ENCODE measurements at places on chromosomes 3 and 15. TPM values are rescaled to one million over a fixed set of nuclear protein-coding genes. Genes with fewer than 3 reads are reported as not detected.
A peak's percentile ranks its signal among the peaks of the same experiment; 100 is the strongest.

NOP10 gene
- 216 TPM for total RNA-seq

B3GALNT1 gene
- total RNA-seq = 9.6 TPM

CHL1 gene
- total RNA-seq = not detected

BBX gene
- total RNA-seq = 55.6 TPM

UBXN7 gene
- total RNA-seq = 67.0 TPM

NR1I2 gene
- total RNA-seq = 0.07 TPM

SCAMP2 gene
- 55.8 TPM for total RNA-seq

P2RY1 gene
- total RNA-seq = 1.7 TPM

SCAMP5 gene
- 6.2 TPM for total RNA-seq

DNA sequence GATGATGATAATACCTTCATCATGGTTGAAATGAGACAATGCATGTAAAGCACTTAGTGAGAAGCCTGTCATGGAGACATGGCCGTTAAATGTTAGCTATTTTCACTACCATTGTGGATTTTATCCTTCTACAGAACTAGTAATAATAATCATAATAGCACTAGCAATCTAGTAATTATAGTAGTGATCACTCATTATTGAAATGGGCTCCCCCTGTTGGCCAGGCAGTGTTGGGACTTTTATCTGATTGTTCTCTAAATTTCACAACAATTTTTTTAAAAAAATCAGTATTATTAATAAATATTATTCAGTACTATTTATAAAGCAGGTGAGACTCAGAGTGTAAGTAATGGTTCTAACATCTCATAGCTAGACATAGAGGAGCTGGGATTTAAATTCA is 396.3 kb downstream of the IL5RA start:
- H3K27ac ChIP-seq = no peak overlapping the region
- DNase-seq = no peak

- no peaks in the 10 kb centered on the region for H3K27me3 ChIP-seq
- no peak for DNase-seq
- H3K4me3 ChIP-seq = no peak overlapping the region
- no peak overlapping the region for H3K27ac ChIP-seq
Measured at GRCh38 chr15:64844576-64845145, 2.9 kb downstream of the PLEKHO2 start.

- no peak overlapping the region for H3K4me3 ChIP-seq
- H3K27ac ChIP-seq = no peak overlapping the region
- no peaks in the 10 kb centered on the region for H3K27me3 ChIP-seq
- H3K36me3 ChIP-seq = no peaks in the 10 kb centered on the region
Measured at GRCh38 chr3:67083277-67083676, 85.2 kb downstream of the KBTBD8 start.

DNA sequence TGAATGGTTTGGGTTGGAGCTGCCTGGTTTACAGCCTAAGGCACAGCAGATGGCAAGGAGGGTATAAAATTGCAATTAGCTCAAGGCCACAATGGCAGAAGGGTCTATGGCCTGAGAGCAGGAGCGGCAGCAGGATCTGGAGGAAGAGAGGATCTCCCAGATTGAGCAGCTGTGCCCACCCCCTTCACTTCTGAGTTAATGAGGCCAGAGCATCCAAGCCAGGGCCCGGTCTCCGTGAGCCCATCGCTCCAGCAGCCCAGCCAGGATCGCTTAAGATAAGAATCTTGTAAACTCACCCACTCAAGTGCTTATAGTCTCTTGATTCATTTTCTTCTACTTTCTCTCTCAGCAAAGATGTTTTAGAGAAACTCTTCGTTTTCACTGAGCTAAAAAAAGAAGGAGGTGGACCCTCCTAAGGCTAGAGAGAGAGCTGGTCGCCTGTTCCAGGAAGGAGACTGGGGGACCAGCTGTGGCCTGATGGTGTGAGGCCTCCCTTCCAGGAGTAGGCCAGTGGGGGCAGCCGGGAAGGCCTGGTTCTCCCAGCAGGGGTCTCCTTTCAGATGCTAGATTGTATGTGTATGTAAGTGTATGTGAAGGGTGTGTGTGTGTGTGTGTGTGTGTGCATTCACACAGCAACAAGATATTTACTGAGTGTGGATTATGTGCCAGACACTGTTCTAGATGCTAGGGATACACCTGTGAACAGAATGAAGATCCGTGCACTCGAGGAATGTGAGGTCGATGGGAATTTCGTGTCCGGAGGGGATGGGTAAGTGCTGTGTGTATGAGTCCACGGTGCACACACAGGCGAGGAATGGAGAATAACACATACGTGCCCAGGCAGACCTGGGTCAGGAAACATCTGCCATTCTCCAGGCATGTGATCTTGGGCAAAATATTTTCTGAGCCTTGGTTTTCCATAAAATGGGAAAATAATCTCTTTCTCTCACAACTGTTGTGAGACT is 18.6 kb downstream of the MAGEF1 start:
- 0 out of 2 replicates have a peak, but pooled peaks cover 3% of the 10 kb centered on the region for H3K27me3 ChIP-seq
- H3K27ac ChIP-seq = no peak overlapping the region
- H3K4me1 ChIP-seq = peaks cover 11% of the 10 kb centered on the region
- no peaks in the 10 kb centered on the region for H3K36me3 ChIP-seq
- no peak for DNase-seq

- H3K4me1 ChIP-seq = no peaks in the 10 kb centered on the region
- H3K36me3 ChIP-seq = no peaks in the 10 kb centered on the region
- DNase-seq = no peak
- H3K27ac ChIP-seq = no peak overlapping the region
- H3K27me3 ChIP-seq = no peaks in the 10 kb centered on the region
- no peak overlapping the region for H3K4me3 ChIP-seq
Measured at GRCh38 chr3:191236646-191237045, 37.6 kb downstream of the OSTN start.

- no peaks in the 10 kb centered on the region for H3K27me3 ChIP-seq
- H3K4me1 ChIP-seq = no peaks in the 10 kb centered on the region
- H3K36me3 ChIP-seq = no peaks in the 10 kb centered on the region
- DNase-seq = peak; percentile 42
Measured at GRCh38 chr3:58824285-58824684, 157.7 kb upstream of the FAM3D start.

- DNase-seq = no peak
- H3K36me3 ChIP-seq = peaks cover 20% of the 10 kb centered on the region
- H3K4me1 ChIP-seq = no peaks in the 10 kb centered on the region
- H3K27ac ChIP-seq = no peak overlapping the region
- H3K27me3 ChIP-seq = no peaks in the 10 kb centered on the region
Measured at GRCh38 chr3:49279376-49279775, 2.3 kb upstream of the C3orf62 start.

- no peaks in the 10 kb centered on the region for H3K36me3 ChIP-seq
- no peaks in the 10 kb centered on the region for H3K4me1 ChIP-seq
- no peaks in the 10 kb centered on the region for H3K27me3 ChIP-seq
- H3K4me3 ChIP-seq = no peak overlapping the region
Measured at GRCh38 chr3:157387708-157388435, 48.8 kb upstream of the PTX3 start.

DNA sequence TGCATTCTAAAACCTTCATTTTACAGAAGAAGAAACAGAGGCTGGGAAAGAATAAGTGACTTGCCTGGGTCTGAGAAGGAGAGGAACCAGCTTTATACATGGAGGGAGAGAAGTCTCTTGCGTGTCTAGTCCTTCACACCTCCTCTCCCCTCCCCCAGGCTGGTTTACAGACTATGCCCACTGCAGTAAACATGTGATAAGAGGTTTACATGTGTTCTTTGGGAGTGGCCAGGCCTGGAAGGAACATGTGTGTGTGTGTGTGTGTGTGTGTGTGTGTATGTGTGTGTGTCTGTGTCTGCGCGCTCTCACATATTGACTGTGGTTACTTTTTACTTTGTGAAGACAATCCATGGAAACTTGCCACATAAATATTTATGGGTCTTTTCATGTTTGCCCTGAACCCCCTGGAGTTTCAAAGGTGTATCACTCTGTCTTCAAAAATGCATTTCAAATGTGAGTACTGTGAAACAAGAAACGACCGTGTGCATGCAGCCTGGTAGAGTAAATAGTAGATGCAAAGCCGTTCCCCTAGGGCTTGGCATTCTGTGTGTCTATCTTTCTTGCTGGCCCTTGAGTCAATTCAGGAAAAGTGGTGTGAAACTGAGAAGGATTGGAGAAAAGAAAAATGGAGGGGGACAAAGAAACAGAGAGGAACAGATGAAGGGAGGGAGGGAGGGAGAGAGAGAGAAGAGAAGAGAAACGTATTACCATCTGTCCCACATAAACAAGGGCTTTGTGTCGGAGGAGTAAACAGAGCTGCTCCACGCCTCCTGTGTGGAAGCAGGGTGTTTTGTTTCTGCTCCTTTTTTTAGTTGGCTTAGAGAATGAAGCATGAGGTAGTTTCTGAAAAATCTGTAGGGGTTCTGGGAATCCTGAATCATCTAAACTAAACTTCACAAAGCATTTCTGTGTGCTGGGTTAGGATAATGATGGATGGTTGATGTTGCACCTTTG is 51.7 kb downstream of the CLDN11 start:
- H3K27me3 ChIP-seq = no peaks in the 10 kb centered on the region
- H3K36me3 ChIP-seq = no peaks in the 10 kb centered on the region
- no peak overlapping the region for H3K27ac ChIP-seq
- no peaks in the 10 kb centered on the region for H3K4me1 ChIP-seq
- no peak overlapping the region for H3K4me3 ChIP-seq

- H3K4me1 ChIP-seq = no peaks in the 10 kb centered on the region
- H3K4me3 ChIP-seq = no peak overlapping the region
- no peaks in the 10 kb centered on the region for H3K36me3 ChIP-seq
Measured at GRCh38 chr3:127140501-127141460, 52.1 kb upstream of the PRR23E start.

- H3K36me3 ChIP-seq = no peaks in the 10 kb centered on the region
- no peak for DNase-seq
- no peak overlapping the region for H3K27ac ChIP-seq
- H3K4me1 ChIP-seq = peaks cover 17% of the 10 kb centered on the region
Measured at GRCh38 chr15:98650417-98651035, 2.2 kb downstream of the IGF1R start.

GRCh38 chr3:112582244-112582874 is 20.5 kb downstream of the SLC35A5 start:
- H3K4me3 ChIP-seq = no peak overlapping the region
- H3K4me1 ChIP-seq = no peaks in the 10 kb centered on the region
- H3K27ac ChIP-seq = no peak overlapping the region
- 0 out of 2 replicates have a peak, but pooled peaks cover 5% of the 10 kb centered on the region for H3K36me3 ChIP-seq
- peak; percentile 34 for DNase-seq

DNA sequence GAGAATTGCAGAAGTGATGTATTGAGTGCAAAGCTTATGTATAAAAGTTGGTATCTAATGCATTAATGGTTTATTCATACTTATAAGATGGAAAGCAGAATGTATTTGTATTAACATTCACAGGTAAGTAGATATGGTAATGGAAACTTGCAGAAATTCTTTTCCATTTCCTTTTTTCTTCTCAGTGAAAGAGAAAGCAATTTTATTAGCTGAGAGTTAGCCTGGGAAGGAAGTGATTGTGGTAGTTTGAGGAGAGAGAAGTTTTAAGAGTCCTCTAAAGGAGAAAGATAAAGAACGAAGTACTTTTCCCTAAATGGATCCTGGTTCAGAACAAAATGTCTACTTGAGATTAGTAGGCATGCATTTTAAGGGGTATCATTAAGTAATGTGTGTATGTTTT is 60.1 kb upstream of the OSTN start:
- no peak overlapping the region for H3K27ac ChIP-seq
- H3K4me3 ChIP-seq = no peak overlapping the region
- no peak for DNase-seq
- no peaks in the 10 kb centered on the region for H3K27me3 ChIP-seq
- H3K36me3 ChIP-seq = no peaks in the 10 kb centered on the region

GRCh38 chr3:194548346-194549321 is 61.8 kb upstream of the ATP13A3 start:
- no peaks in the 10 kb centered on the region for H3K4me1 ChIP-seq
- no peaks in the 10 kb centered on the region for H3K36me3 ChIP-seq
- H3K27ac ChIP-seq = no peak overlapping the region
- no peaks in the 10 kb centered on the region for H3K27me3 ChIP-seq

DNA sequence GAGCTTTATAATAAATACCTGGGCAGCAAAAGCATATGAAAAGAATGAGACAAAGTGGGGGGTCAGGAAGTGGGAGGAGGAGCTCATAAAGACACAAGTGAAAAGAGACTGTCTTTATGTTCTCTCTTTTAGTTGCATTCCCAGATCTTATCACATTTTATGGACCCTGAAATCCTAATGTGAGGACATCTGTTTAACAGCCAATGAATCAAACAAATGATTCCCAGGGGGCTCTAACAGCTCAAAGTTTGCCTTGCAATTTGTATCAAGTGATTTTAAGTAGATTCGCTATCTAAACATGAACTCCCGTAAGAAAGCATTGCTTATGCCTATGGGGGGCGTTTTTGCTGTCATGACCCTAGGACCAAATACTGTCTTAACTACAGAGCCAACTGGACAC is 332.3 kb upstream of the CNTN4 start:
- no peaks in the 10 kb centered on the region for H3K36me3 ChIP-seq
- no peaks in the 10 kb centered on the region for H3K4me1 ChIP-seq
- H3K27ac ChIP-seq = no peak overlapping the region
- no peaks in the 10 kb centered on the region for H3K27me3 ChIP-seq
- no peak for DNase-seq

GRCh38 chr15:93024293-93024692 is 64.7 kb downstream of the RGMA start:
- no peaks in the 10 kb centered on the region for H3K4me1 ChIP-seq
- no peak for DNase-seq
- no peak overlapping the region for H3K4me3 ChIP-seq
- H3K27ac ChIP-seq = no peak overlapping the region

- no peak for DNase-seq
- H3K4me3 ChIP-seq = no peak overlapping the region
- no peaks in the 10 kb centered on the region for H3K36me3 ChIP-seq
- H3K4me1 ChIP-seq = no peaks in the 10 kb centered on the region
- H3K27ac ChIP-seq = no peak overlapping the region
Measured at GRCh38 chr3:191237047-191237882, 38.2 kb downstream of the OSTN start.

DNA sequence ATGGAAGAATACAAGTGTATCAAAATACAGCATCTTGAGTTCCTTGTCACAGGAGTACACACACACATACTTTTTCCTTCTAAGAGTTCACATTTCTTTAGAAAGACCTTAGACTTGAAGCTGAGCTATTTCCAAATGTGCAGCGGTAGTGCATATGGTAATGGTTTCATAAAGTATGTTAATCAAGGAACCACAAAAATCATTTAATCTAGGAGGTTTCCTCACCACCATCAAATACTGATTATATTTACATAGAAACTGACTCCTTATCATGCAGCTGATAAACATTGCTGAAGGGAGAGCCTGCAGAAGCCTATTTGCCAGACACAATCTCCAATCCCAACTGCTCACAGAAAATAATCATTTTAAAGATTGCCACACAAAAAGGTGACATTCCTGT is 40.0 kb upstream of the KBTBD8 start:
- H3K27ac ChIP-seq = no peak overlapping the region
- no peak overlapping the region for H3K4me3 ChIP-seq
- no peaks in the 10 kb centered on the region for H3K36me3 ChIP-seq
- H3K4me1 ChIP-seq = no peaks in the 10 kb centered on the region
- no peak for DNase-seq
- H3K27me3 ChIP-seq = peaks cover 80% of the 10 kb centered on the region

DNA sequence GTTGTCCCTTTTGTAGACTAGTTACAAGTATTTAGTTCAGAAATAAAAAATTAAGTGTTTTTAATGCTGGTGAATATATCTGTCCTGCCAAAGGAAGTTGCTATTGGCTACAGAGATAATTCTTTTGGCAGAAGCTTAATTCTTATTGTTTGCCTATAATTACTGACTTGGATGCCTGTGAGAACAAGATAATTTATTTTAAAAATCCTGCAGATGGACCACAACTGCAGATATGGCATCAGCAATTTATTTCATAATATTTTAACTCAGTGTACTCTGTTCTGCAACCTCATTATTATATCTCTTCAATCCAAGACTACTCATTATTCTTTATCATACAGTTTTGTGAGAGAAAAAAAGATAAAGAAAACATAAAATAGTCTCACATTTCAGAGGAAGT is 789.8 kb downstream of the NAALADL2 start:
- no peak overlapping the region for H3K4me3 ChIP-seq
- H3K27me3 ChIP-seq = no peaks in the 10 kb centered on the region
- no peak overlapping the region for H3K27ac ChIP-seq
- H3K36me3 ChIP-seq = no peaks in the 10 kb centered on the region
- no peaks in the 10 kb centered on the region for H3K4me1 ChIP-seq
- no peak for DNase-seq
